ENCODE measurements at places on chromosomes 3 and 15.

DNA sequence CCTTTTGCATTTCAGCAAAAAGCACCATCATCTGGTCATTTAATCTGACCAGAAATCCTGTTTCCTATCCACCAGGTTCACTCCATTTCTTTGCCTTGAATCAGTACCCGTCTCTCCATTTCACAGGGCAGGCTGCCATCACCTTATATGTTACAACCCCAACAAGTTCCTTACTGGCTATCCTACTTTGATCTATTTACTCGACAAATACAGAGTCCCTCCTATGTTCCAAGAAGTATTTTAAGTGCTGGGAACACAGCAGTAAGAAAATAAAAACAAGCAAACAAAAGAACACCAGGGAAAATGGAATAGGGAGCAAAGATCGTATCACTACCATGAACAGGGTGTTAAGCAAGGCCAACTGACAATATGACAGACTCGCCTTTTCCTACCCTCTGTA lies 295.2 kb upstream of the WNT5A start:
- no peak for DNase-seq

GRCh38 chr3:155026999-155027591 lies 53.0 kb upstream of the MME start:
- no peak for DNase-seq

DNA sequence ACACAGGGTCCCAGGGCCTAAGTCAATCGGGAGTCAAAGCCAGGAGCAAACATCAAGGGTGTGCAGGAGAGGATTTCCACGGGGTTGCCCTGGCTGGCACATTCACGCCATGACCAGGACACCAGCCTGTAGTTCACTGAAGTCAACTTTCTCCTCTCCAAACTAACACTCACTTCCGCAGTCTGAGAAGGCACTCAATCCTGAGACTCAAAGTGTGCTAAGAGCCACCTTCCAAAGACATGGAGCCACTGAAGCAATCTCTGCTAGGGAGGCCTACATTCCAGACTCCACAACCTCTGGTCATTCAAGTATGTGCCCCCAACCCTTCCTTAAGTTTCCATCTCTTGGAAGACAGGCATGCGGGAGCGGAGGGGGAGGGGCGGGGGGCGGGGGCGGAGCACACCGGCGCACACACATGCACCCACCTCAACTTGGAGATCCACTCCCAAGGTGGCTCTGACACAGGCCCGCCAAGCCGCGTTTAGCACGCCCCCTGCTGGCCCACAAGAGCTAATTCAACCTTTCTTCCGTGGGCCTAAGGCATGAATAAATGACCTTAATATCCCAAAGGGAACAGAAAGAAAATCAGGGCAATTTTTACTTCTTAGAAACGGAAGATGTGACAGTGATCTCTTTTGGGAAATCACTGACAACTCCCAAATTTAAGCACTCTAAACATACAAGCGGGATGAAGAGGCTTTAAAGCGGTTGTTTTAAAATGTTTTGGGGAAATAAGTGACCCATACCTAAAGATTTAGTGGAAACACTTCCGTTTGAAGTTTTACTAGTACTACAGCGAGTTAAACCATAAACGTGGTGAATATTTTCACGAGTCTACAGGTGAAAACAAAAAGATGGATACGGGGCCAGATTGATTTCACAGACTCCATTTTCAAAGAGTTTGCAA lies 162.5 kb upstream of the CHRNA7 start:
- peak; percentile 39 for DNase-seq

DNA sequence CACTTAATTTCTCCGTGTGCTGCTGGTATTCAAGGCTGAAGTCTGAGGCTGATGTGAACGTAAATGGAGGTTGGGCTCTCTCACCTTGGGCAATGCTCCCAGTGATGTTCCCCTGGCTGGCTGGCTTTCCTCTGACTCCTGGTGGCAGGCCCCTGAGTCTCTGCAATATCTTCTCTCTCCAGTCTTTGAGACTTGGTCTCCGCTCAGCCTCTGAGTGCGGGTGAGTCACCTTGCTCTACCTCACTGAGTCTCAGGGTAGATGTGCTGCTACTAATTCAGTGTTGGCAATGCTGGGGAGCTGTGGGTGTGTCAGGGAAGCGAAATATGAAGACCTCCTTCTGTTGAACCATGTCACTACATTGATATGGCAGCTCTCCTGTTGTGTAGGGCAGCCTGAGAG lies 31.3 kb upstream of the TRIM59 start:
- no peak for DNase-seq

- DNase-seq: no peak
These were observed 44.3 kb downstream of the CERS3 start for GRCh38 chr15:100484443-100484842.

DNA sequence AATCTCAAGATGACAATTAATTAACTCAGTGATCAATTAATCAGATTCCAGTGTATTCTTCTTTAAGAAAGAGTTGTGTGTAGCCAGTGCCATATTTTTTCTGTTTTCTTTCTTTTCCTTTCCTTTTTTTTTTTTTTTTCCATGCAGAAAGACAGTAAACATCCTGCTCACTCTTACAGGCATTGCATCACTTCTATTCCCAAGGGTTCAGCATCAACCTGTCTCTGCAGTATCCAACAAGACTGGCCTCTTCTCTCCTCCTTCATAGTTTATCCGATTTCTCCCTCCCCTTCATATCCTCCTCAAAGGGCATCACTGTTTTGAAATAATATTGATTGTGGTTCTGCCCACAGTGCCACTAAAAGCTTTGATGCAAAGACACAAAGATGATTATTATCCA lies 17.0 kb upstream of the SLC9A9 start:
- no peak for DNase-seq

DNA sequence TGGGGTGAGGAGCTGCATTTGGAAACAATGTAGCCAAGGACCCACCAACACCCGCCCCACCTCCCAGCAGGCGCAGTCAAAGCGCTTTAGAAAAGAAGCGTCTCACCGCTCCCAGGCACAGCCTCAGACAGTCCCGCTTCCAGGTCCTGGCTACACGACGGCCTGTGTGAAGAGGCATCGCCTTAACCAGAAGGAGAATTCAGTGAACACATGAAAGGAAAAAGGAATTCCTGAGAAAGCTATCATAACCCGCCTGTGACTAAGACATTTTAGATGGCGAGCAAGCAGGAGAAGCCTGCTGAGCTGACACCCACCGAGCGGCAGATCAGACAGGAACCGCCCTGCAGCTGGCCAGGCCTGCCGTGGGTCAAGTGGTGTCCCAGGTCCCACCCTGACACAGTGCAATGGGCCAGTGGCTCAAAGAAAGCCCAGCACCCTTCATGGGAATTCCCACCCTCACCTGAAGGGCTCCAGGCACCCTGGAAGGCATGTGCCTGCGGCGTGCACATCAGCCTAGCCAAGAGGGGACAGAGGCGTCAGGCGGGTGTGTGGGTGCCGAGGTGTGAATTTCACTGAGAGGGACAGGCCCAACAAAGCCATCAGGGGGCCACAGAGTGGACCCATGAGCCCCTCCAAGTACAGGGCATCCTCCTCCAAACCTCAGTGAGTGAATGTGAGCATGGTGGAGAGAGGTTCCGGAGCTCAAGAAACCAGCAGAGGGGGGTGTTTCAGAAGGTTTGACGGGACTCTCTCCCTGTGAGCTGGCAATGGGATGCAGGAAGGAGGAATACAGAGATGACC lies 144.8 kb downstream of the NSMCE3 start:
- DNase-seq: no peak

DNA sequence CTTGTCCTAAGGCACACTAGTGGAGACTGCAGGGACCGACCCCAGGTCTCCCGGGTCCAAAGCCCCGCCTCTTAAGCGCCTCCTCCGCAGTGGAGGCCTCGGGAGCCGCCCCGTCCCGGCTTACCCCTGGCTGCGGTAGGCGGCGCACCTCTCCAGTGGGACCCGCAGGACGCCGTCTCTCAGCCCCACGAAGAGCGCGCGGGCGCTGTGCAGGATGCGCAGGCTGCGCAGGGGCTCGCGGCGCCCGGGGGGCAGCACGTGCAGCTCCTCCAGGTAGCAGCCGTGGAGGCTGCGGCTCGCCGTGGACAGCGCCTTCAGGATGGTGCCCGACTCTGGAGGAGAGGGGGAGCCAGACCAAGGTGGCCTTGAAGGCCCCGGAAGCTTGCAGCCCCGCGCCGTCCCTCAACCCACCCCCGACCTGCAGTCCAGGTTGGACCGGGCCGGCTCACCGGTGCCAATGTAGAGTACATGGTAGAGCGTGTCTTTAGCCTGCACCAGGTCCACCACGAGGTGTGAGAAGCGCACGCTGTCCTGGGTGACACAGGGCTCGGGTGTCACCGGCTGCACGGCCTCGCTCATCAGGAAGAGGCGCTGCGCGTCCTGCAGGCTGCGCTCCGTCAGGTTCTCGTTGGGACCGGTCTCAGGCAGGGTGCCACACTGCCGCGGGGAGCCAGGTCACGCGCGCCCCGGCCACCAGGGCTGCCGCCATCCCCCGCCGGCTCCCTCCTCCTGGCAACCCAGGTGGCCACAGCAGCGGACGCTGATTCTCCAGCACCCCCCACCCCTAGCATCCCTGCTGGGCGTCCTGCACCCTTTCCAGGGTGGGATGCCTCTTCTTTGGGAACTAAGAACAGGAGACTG lies 105.5 kb downstream of the SEMA5B start:
- no peak for DNase-seq

- no peak for DNase-seq
These were observed 32.0 kb upstream of the TCF12 start for GRCh38 chr15:56886363-56886931.

DNA sequence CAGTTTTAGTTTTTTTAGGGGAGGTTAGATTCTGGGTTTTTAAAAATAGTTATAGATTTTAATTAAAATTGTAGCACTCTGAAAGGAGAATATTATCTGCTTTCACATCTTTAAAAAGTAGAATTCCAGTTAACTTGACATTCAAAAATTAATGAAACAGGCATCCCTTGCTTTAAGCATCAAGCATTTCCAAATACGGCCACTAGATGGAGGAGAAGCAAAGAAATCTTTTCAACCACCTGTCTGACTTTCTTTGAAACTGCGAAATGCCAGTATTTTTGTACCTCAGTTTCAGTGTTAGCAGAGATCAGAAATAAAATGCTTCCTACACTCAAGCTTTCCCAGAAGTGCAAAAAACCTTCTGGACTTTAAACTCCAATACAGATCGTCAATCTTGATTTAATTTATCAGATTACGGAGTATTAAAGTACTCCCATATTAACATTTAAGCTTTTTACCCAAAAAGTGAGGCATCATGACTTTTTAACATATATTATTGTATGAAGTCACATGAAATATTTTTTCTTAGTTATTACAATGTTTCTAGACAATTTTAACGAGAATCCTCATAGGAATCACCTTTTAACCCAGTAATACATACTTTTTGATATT lies 153.3 kb downstream of the P3H2 start:
- DNase-seq: no peak

- DNase-seq: no peak
These were observed 224.0 kb downstream of the PLOD2 start for GRCh38 chr3:145936971-145937370.

DNA sequence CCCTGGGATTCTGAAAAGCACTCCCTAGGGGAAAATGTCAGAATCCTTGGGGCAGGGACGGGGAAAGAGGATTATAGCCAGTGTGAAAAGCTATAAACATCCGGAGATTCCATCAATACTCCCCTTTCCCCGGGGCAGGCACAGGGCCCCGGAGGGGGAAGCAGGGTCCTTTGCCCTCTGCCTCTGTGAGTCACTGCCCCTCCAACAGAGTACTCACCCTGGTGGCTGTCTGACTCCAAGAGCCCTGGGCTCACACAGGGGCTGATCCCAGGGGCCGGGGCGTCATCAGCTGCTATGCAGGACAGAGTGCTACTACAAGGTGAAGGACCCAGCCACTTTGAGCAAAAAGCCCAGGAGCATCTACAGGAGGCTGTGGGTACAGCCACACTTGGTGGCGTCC lies 133.0 kb upstream of the PRR20G start:
- no peak for DNase-seq

- DNase-seq: no peak
These were observed 14.9 kb upstream of the GJD2 start for GRCh38 chr15:34769711-34770110.

DNA sequence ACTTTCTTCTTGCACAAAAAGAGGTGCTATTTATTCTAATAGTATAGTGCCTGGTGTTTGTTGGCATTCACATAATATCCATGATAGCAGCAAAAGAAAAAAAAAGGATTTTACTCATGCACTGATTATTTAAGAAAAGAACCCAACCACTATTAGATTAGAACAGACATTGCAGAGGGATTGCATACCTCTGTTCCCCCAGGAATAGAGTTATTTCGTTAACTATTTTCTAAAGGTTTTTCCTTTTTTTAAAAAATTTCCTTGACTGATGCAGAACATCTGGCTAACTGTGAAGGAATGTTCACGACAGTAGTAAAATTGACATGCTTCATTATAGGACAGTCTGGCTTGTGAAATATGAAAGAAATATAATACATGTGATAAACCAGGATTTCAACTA lies 136.6 kb upstream of the PTX3 start:
- no peak for DNase-seq

GRCh38 chr15:51332206-51333147 lies 5.9 kb downstream of the CYP19A1 start:
- no peak for DNase-seq

Data from stimulated activated CD4-positive, alpha-beta T cell treated with anti-CD3 and anti-CD28 coated beads, Interleukin-1b, Interleukin-23, amount 100 ng/mL, for 1 hour (primary cell).